ENCODE measurements at places on chromosomes 7 and 10.

DNA sequence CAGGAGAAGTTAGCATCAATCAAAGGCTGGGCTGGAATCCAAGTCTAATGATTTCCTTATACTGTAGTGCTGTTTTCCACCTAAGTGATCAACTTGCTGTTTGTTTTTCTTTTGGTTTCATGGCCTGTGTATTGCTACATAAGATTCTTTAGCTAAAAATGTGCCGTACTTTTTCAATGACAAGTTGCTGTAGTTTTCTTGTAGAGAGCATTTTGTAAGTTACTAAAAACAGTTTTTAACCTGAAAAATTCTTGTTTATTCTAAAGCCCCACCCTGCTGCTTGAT, 1.3 kb downstream of the HELLS start:
- DNase-seq = no peak

DNA sequence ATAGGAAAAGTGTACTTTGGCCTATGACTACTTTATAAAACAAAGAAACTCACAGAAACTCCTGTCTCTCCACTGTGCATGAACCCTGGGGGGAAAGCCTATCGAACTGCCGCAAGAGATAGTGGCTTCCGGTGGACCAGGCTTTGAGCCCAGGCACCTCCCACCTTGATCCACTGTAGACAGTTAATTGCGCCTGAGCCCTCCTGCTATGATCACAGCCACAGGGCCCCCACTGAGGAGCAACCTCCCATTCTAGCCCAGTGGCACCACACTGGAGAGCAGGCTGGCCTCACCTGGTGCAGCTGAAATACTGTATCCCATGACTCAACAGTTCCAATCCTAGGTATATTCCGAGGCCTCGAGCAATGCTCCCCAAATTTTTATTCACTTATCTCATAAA, 98.8 kb downstream of the COBL start:
- no peak for DNase-seq

- no peak for DNase-seq
These were observed 174.1 kb upstream of the PLPP4 start for GRCh38 chr10:120282846-120283492.

DNA sequence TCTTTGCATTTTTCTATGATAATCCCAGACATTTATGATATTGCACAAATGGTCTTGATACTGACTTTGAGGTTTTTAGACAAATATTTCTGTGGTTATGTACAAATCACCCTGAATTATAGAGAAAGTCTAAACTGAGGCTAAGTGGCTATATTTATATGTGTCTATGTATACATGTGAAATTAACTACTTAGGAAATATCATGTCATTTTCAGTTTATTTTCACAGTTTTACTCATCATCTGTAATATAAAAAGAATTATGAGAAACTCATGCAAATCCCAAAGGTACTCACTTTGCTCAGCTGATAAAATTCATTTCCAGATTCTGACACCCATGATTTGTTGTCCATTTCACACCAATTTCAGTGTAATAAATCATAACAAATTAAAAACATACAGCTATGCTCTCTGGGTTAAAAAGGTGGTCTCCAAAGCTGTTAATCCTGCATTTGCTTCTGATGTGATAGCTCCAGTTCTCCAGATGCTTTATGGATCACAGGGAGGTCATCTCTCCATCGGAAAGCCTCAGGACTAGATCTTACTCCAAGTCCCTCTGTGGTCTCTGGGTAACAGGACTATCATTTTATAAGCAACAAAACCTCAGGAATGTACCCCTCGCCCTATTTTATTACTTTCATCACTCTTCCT, 673.9 kb downstream of the PARD3 start:
- DNase-seq = no peak

DNA sequence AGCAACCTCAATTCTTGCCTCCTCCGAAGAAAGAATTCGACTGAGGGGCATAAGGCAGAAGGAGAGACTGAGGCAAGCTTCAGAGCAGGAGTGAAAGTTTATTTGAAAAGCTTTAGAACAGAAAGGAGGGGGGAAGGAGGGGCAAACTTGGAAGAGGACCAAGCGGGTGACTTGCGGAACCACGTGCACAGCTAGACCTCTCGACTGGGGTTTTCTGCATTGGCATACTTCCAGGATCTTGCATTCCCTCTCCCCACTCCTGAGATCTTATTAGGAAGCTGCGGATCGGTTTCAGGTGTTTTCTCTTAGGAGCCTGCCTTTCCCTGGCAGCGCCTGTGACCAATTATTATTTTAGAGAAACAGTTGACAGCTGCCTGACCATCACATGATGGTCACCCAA, 20.3 kb upstream of the CPXM2 start:
- DNase-seq = no peak

DNA sequence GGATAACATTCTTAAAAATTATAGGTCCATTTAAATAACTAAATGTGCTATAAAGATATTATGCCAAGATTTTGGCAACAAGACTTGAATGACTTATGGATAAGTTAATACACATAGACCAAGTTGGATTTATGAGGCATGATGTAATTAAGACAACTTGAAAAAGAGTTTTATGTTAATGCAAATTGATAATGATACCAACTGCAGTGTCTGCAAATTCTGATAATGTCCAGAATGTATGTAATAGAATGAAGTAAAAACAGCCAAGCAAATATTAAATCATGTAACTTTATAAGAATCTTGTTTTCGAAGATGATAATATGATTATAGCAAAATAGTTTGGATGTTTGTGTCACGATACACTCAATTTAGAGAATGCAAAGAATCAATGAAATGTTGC, 868.3 kb downstream of the DNAJB9 start:
- DNase-seq = no peak

- no peak for DNase-seq
These were observed 196.6 kb upstream of the KIAA1217 start for GRCh38 chr10:24012249-24012803.

DNA sequence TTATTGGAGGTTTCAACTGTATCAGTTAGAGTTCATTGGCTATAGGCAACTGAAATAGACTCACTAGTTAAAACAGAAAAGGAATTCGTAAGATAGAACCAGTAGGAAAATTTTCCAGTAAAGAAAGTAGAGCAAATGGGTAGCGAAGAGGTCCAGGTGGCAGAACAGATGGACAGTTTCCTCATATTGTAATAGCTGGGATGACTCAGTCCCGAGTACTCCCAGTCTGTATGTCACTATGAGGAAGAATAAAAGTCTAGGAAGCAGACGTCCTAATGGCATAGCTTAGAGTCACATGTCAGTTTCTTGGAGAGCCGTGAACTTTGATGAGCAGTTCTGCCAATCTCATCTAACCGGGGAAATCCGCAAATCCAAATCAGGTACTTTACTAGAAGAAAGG, 95.3 kb downstream of the RNF32 start:
- DNase-seq = no peak

DNA sequence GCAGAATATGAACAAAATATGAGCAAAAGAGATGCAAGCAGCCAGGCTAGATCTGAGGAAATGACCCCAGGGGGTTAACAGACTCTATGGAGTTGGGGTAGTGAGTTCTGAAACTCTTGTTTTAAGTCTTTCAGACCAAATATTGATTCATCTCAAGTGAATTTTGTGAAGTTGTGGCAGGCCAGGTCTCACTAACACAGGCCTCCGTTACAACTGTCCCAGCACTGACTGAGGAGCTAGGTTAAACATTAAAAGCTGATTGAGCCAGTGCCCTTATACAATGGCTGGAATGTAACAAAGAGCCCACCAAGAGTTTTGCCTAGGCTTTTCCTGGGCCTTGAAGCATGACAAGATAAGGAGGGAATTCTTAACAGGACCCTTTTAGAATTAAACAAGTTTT, 192.3 kb upstream of the STK17A start:
- no peak for DNase-seq

GRCh38 chr7:141354251-141354650, 197.0 kb upstream of the AGK start:
- no peak for DNase-seq

DNA sequence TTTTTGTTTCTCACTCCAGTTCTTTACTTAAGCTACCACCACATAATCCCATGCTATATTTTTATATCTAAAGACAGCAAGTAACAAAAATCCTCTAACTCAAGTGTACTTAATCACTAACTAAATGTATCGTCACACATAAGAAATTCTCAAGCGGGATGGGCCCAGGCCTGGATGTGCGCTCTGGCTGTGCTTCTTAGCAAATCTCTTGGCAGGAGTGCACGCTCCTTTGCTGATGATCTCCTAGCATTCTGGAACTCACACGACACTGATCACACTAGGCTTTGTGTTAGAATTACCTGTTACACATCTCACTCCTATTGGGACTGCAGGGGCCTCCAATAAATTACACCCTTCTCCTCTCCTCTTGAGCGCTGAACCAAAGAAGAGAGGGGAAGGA, 46.7 kb upstream of the CALD1 start:
- DNase-seq = no peak

DNA sequence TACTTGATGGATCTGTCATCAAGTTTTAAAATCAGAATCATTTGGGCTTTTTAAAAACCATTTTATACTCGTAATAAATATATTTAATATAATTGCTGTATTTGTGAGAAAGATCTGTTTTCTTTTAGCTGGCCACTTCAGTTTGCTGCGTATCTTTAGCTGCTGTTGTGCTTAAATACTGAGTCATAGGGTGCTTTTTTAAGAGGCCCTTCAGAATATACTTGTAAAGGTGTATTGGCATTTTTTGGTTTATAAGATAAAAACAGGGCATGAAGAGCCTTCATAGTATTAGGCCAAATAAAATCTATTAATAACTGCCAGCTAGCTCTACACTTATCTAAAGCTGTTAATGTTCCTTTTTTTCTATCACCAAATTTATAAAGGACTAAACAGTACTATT, 43.8 kb downstream of the STK17A start:
- no peak for DNase-seq

DNA sequence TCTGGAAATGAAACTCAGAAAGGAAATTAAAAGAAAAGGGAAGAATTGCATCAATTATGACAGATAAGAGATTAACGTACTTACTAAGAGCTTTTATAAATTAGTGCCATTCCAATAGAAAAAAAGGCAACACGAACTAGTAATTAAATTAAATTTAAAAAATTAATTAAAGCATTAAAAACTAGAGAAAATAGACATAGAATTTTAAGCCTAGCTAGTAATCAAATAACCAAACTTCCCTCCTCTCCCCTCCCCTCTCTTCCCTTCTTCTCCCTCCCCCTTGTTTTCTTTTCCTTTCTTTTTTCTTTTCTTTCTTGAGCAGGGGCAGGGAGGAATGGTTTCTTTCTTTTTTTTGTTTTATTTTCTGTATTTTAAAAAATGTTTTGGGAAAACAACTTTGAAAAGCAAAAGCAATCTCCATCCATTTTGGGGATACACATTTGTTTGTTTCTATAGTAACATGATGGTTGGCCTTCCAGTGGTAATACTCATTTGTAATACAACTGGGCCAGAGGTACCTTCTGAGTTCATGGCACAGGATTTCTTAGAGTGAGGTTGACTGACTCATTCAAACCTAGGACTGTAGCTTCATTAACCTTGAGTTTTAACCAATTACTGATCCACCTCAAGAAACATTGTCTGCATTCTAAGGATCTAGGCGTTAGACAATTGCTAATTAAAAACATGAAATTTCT, 132.6 kb downstream of the ST7 start:
- DNase-seq = no peak

DNA sequence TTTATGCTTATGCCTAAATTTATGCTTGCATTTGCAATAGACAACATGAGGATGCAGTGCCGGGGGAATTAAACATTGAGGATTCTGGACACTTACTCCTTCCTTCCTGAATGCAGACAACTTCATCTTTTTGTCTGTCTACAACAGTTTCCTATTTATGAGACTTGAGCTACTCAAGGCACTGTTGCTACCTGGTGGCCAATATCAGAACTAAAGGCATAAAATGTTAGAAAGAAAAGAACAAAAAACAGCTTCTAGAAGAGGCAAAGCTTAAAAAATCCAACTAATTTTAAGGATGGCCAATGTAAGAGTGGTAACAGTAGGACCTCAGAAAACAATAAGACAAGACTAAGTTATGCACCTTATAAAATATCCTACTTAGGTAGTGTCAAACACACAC, 144.5 kb upstream of the PTN start:
- no peak for DNase-seq

GRCh38 chr7:130210181-130210935, 2.7 kb downstream of the SSMEM1 start:
- DNase-seq = no peak

GRCh38 chr7:98130959-98131358, 24.3 kb downstream of the LMTK2 start:
- DNase-seq = no peak

DNA sequence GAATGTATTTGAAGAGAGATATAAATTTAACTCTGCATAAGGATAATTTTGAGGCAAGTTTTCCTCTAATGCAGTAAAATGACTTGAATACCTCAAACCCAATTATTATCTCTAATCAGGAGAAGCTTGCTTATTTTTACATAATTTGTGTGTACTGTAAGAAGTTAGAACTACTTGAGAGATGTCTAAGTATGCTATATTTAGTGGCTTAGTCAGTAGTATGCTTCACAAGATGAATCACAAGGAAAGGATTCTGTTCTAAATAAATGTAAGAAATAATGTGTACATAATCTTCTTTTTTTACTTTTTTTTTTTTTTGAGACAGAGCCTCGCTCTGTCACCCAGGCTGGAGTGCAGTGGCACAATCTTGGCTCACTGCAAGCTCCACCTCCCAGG, 13.7 kb downstream of the PHTF2 start:
- no peak for DNase-seq

- DNase-seq = no peak
These were observed 9.7 kb downstream of the CHST3 start for GRCh38 chr10:71973777-71974488.

GRCh38 chr7:37218956-37219355, 229.7 kb downstream of the ELMO1 start:
- DNase-seq = no peak

- DNase-seq = no peak
These were observed 534 bp downstream of the UBE3C start for GRCh38 chr7:157139111-157139809.

DNA sequence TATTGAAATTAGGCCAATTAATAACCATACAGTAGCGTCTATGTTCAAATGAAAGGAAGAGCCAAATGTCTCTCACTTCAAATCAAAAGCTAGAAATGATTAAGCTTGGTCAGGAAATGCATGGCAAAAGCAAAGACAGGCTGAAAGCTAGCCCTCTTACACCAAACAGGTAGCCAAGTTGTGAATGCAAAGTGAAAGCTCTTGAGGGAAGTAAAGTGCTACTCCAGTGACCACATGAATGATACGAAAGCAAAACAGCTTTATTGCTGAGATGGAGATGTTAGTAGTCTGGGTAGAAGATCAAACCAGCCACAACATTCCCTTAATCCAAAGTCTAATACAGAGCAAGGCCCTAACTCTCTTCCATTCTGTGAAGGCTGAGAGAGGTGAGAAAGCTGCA, 123.8 kb downstream of the TEX36 start:
- no peak for DNase-seq

- DNase-seq = no peak
These were observed 58.7 kb downstream of the ITGA8 start for GRCh38 chr10:15660990-15661389.

- no peak for DNase-seq
These were observed 13.5 kb upstream of the STK17A start for GRCh38 chr7:43569424-43569823.

- no peak for DNase-seq
These were observed 99.6 kb downstream of the ADD3 start for GRCh38 chr10:110107430-110107829.

GRCh38 chr7:80467069-80467468, 44.8 kb downstream of the GNAT3 start:
- DNase-seq = no peak

- DNase-seq = peak; percentile 72
These were observed 126.5 kb downstream of the ZMIZ1 start for GRCh38 chr10:79195091-79195923.

- DNase-seq = no peak
These were observed 199.4 kb upstream of the NPVF start for GRCh38 chr7:25427721-25428120.
